A549 (cell line): ENCODE measurements at places on chromosomes 7 and 10.
A peak's percentile ranks its signal among the peaks of the same experiment; 100 is the strongest.

GRCh38 chr7:47482013-47482875, 99.7 kb downstream of the TNS3 start:
- DNase-seq: no peak

DNA sequence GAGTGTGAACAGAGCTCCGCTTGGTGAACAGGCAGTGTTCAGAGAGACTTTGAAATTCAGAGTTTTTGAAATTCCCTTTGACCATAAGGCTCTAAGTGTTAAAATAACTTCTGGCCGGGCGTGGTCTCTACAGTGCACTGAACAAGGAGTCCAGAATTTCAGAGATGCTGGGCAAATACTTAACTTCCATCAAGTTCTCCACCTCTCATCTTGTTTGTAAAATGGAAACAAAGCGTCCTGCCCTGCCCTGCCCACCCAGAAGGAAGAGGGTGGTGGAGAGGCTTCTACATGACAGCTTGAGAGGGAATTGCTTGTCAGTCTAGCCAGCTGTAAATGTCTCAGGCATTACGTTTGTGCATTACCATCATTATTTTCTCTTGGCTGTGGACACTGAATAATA, 102.6 kb downstream of the RGS10 start:
- DNase-seq: no peak

- DNase-seq: peak; percentile 25
Measured at GRCh38 chr7:39453743-39454355, 112.4 kb upstream of the YAE1 start.

- DNase-seq: no peak
Measured at GRCh38 chr10:130900441-130901160, 410.9 kb downstream of the TCERG1L start.

DNA sequence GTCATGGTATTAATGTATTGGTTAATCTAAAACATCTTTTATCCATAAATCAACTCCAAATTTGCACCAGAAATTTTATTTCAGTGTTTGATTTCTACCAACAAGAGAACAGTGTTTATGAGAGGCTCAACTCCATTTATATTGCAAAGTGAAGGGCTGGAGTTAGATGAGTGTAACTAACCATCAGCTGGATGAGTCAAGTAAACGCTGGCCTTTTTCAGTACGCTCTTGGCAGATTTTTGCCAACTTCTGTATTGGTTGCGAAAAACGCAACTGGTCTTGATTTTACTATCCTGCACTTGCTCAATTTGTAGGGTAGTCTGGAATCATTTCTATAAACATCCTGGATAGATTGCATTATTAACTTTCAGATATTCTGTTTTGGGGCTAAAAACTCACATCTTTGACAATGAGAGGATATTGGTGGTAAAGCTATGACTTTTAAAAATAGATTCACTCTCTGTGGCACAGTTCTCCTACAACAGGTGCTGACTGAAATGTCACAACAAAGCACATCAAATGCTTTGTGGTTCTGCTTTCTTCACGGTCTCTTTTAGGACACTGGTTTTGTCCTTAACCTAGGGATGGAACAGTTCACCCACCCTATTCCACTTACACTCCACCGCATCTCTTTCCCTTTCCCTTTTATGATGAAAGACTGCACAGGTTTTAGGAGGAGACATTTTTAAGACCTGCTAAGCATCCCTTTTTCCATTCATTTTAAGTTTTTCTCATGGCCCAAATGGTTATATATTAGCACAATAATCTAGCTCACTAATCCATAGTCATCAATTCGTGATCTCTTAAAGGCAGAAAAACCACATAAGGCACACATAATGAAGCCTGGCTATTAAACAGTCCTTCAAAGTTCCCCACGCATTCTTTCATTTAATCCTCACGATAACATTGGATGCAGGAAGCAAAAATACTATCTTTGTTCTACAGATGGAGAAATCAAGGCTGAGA, 12.8 kb downstream of the CACNA2D1 start:
- no peak for DNase-seq

- DNase-seq: no peak
Measured at GRCh38 chr7:129176916-129177710, 11.3 kb upstream of the SMO start.

- DNase-seq: peak; percentile 59
Measured at GRCh38 chr7:132249256-132249971, 326.9 kb downstream of the PLXNA4 start.

DNA sequence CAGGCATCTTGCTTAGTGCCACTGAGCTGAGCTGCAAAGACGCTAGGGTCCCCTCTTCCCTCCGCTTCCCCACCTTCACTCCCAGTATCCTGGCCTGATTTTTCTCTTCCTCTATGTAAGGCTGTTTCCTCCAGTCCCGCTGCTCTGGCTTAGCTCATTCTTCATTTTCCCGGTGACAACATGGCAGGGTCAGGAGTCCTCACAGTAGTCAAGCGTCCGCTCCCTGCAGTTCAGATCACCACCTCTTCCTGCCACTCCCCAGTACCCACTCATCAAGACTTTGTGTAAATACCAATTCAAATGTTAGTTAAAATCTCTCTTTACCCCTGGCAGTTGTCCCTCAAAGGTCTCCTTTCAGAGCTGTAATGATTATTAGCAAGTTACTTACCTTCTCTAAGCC, 650.4 kb upstream of the CELF2 start:
- DNase-seq: no peak

DNA sequence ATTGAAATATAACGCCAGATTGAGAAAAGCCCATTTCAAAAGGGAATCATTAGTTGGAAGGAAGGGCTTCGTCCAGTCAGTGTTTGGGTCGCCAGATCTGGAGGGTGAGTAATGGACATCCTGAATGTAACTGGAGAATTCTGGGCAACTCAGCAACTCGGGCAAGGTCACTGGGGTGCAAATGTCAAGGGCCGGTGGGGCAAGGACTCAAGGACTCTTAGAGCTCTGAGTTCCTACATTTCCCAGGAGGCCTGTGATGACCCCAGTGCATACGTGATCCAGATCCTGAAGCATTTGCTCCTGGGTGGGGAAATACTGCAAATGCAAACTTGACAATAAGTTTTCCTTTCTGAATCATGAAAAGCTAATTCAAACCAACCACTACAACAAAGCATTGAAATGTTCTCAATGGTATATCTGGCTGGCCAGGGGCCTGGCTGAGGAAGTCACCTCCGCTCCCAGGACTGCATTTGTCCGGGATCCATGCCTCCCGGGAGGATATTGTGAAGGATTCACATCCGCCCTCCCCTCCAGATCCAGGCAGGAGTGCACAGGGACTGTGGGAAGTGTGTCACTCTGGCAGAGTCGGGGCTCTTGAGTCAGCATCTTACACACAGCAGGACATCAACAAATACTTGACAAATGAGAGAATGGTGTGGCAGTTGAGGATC, 164.0 kb downstream of the FANK1 start:
- peak; percentile 52 for DNase-seq

DNA sequence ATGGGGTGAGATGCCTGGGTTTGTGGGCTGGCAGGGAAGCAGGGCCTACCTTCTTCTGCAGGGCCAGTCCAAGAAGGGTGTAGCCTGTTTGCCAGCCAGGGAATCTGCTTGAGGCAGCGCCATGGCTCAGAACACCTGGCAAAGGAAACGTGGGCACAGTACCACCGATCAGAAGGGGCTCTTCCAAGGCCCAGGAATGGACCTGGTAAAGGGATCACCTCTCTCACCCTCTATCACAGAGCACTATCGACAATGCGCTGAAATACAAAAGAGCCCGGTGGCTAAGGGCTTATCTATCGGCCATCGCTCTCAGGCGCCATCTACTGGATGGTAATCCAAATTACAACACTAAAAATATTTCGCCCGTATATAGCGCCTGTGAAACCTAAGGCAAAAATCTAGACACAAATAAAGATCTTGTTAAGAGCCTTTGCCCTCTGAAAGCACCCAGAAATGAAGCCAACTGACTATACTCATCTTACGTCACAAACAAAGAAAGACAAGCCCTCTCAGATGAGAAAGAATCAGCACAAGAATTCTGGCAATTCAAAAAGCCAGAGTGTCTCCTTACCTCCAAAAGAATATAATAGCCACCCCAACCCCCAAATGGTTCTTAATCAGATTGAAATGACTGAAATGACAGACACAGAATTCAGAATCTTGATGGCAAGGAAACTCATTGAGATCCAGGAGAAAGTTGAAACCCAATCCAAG, 217.8 kb upstream of the HPS1 start:
- DNase-seq: peak; percentile 12

DNA sequence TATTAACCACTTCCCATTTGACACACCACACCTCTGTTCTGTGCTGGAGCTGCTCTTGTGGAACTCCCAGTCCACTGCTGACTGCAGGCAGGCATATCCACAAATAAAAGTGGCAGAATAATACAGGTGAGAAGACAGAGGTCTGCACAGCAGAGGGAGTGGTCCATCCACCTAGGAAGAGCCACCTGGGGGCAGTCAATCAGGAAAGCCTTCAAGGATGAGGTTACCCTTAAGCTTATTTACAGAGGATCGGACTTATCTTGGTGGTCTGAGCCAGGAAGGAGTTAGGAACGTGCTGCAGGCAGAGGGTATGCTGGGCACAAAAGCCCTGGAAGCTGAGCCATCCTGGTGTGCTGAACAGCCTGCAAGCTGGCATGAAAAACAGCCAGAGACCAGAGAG, 78.7 kb downstream of the FRMPD2 start:
- DNase-seq: no peak

DNA sequence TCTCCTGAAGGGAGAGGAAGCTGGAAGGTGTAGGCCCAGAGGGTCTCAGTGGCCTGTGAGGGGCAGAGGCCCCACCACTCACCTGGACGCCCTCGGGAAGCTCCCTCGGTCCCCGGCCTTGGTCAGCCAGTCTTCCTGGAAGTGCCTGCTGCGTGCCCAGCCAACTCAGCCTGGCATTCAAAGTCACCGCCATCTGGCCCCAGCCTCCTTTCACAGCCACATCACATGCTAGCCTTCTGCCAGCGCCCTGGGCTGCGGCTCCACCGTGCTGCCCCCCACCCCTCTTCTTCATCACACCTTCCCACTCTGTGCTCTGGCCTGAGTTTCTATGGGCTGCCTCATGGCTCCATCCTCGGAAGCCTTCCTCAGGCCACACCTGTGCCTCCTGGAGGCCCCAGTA, 98.0 kb downstream of the ZMIZ1 start:
- no peak for DNase-seq

DNA sequence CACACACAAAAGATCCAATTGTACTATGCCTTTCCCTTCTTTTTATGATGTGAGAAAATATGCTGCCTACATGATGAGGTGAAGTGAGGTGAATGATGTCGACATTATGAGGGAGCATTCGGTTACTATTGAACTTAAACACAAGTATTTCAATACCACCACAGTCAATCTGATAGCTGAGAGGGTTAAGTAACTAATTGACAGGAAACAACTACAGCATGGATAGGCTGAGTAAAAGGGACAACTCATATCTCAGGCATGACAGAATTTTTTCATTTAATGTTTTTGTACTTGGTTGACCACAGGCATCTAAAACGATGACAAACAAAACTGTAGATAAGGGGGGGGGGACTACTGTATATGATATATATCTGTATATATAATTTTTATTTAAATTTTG, 488.9 kb downstream of the SH2D4B start:
- DNase-seq: no peak

GRCh38 chr10:130623680-130624267, 487.6 kb downstream of the GLRX3 start:
- no peak for DNase-seq

DNA sequence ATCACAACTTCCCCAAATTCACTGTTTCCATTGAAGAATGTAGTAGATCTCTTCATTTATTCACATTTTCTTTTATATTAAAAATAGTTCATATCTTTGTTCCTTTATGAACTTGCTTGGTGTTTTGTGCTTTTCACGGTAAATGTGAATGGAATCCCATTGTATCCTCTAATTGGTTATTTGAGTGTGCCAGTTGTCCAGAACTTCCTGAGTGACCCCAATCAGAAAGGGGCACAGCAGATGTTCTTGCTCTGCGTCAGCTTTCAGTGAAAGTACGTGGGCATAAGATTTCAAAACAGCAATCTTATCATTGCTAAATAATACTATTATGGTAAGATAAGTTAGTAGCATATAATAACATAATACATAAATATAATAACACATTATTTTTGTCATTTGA, 47.0 kb downstream of the PTPRZ1 start:
- no peak for DNase-seq

DNA sequence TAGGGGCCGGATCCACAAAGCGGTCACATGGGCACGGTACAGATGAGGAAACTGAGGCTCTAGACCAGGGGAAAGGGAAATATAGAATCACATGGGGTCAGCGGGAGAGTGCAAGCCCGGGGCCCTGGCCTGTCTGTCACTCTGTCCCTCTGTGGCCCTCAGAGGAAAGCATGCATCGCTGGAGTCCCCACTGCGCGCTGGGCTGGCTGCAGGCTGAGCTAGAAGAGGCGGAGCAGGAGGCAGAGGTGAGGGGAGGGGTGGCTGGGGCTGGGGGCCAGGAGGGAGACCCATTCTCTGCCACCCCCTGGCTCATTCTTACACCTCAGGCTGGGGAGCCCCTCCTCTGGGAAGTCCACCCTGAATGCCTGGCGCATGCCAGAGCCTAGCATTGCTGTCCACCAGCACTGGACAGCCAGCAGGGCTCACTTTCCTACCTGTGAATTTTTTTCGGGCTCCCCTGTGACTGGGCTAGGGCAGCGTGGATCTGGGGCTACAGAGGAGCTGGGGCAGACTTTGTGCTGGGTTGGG, 2.3 kb downstream of the VPS37D start:
- DNase-seq: no peak

- no peak for DNase-seq
Measured at GRCh38 chr7:25361863-25362262, 133.6 kb upstream of the NPVF start.

GRCh38 chr7:18163091-18163490, 135.4 kb upstream of the PRPS1L1 start:
- DNase-seq: no peak

DNA sequence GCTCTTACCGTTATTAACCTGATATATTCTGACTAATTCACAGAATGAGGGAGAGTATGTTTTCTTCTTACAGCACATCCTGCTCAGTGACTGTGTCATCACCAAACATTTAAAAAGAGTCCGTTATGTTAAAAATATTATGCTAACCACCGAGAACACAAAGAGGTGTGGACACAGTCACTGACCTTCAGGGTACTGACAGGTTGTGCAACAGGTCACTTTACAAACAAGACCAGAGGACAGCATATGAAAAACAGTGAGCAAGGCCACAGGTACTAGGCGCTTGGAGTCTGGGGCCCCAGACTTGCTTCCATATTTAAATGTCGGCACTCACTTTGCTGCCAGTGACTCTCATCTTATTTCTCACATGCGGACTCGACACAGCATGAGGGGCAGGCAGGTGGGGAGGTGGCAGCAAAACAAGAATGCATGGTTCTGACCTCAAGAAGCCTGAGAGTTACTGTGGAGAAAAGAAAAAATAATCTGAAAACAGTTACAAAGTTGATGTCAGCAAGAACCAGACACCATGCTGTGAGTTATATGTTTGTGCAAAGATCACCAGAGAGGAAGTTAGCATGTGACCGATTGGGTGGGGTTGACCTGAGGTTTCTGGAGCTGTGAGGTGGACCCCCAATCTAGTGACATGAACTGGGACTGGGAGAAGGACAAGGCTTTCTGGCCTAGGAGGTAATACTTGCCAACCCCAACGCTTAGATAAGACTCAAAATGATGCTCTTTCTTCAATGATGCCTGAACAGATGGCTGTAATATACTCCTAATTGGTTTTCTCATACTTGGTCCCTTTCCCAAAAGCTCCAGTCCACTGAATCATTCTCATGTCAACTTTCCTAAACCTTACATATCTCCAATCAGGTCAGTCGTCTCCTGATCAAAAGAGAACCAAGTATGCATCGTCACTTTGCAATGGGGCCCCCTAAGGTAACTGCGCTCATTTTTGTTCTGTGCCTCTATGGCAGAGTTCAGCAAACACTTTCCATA, 102.4 kb downstream of the HIPK2 start:
- no peak for DNase-seq

GRCh38 chr10:49253340-49253906, 45.5 kb upstream of the C10orf71 start:
- no peak for DNase-seq
